ENCODE measurements at places on chromosomes 4 and X.
A peak's percentile ranks its signal among the peaks of the same experiment; 100 is the strongest.

DNA sequence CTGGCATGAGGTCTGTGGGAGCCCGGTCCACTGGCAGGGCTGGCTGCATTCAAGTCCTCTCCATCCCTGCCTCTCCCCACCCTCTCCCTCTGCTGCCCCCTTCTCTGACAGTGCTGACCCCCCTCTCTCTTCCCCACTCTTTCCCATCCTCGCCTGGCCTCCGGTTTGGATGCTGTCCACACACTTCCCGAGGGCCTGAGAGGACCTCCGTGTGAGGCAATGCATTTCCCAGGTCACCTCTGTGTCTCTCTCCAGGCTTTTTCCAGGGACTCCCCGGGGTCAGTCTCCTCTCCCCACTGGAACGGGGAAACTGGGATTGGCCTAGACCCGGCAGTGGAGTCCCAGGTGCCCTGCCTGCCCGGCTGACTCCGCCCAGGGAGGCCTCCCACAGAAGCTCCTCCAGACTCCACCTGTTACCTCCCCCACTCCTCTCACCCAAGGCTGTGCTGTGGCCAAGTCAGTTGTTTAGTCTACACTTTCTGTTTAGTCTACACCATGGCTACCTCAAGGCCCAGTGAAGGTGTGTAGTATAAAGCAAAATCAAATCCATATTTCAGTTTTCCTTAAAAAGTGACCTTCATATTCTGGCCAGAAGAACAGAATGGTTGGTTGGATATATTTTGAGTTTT, 146.8 kb downstream of the PTTG2 start:
- DNase-seq, result no peak

DNA sequence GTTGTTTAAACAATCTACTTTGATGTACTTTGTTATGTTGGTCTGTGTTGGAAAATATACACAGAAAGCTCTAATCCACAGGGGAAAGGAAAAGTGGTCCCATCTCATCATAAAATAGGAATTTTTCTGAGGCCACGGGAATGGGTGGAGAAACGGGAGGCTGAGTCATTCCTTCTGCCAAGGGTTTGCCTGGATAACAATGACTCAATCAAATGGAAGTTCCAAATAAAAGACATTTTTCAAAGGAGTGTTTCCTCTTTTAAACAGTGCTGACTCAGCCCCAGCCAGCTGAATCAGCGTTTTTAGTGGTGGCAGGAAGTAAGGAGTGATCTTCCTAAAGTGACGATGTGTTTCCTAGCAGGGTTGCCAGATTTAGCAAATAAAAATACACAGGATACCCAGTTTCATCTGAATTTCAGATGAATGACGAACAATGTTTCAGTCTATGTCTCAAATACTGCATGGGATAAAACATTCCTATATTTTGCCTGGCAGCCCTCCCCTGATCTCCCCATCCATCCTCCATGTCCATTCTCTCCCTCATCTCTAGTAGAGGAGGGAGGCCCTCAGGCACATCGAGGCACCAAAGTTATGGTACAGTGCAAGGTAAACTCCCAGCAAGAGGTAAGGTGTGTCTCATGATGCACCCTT, 345.4 kb upstream of the GATB start:
- no peak for DNase-seq

DNA sequence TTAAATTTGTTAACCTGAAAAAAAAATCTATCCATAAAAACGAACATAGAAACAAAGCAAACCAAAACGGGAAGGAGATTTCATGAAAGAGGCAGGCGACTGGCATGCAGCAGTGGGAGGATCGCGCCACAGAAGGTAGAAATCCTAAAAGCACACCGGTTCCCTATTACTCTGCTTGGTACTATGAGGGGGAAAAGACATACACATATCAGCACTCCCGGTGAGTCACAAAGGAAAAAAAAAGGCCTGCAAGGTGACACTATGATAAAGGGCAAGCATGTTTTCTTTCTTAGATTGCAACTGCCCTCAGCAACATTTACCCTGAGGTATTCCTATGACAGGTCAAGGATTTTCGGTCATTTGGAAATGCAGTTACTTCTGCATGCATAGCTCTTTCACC, 60.6 kb upstream of the NAP1L5 start:
- no peak for DNase-seq

- DNase-seq, result no peak
Observed at GRCh38 chrX:39337451-39337850, 536.2 kb downstream of the MID1IP1 start.

- DNase-seq, result no peak
Observed at GRCh38 chr4:102474736-102475504, 26.2 kb upstream of the NFKB1 start.

GRCh38 chr4:151858356-151858755, 97.5 kb upstream of the GATB start:
- no peak for DNase-seq

GRCh38 chr4:42350611-42351182, 46.6 kb upstream of the SHISA3 start:
- DNase-seq, result no peak

DNA sequence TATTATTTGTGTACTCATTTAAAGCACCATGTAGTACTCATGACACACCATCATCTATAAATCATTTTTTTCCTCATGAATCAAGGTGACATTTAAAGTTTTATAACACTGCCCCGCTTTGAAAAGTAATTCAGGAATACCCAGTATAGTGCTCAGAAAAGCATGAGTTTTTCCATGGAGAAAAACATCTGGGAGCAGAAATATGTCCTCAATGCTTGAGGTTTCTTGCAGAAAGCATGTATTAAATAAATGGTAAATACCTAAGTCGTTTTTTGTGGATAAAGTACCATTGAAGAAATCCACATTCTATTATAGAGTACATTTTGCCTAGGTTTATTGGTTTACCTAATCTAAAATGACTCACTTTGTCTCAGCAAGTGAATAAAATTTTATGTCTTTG, 66.2 kb downstream of the UBA6 start:
- DNase-seq, result no peak

DNA sequence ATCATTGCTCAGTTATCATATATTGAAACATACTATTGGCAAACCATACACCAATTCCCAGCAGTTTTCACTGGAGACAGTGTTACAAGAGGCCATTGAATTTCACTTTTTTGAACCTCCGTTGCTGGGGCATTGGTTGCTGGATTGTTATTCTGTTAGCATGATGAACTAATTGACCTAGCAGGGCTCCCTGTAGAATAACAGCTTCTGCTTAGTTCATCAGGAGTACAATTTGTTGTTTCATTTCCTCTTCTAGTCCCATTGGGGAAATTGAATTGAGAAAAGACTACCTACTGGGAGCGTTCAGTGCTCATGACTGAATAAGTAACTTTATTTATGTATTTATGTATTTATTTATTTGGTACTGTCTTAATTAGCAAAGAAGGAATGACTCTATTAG, 151.6 kb downstream of the SLIT2 start:
- no peak for DNase-seq

DNA sequence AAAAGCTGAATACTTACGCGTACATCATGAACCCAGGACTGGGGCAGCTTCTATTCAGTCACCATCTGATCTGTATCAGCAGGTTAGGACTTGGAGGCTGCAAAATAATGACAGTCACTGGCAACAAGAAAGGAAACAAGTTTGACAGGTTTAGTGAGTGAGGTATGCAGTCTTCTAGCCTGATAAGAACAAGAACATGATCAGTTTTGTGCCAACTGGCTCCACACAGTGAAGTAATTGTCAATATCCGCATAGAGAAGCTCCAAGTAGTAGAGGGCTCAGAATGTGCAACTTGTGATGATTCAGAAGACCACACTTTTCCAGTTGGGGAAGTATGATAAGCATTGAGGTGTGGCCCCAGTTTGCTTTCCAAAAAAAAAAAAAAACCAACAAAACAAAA, at the start of gene TMPRSS11F:
Gene TMPRSS11F, minus strand, starts transcription at position 77 of the 400 bp plus-strand sequence. Its CDS starts 49 bp downstream, at position 28.
- no peak for DNase-seq

DNA sequence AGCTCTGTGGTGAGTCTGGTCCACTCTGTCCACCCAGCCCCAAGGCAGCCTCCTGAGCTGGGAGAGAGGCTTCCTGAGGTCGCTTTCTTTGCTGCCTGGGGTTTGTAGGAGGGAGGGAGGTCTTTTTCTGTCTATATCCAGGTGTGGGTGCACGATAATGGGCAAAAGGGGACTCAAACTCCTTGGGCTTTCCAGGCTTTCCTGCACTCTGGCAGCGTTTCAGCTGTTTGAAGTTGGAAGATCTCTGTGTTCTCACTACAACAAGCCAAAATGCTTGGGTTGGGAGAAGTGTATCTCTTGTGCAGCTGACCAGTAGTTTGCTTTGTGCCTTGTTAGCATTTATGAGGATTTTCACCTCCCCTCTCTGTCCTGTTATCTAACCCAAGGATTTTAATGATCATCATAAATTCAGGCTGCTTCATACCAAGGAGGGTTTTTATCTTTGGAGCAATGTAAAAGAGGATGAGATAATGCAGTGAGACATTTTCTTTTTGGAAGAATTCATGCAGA, 126.3 kb downstream of the REPS2 start:
- no peak for DNase-seq

DNA sequence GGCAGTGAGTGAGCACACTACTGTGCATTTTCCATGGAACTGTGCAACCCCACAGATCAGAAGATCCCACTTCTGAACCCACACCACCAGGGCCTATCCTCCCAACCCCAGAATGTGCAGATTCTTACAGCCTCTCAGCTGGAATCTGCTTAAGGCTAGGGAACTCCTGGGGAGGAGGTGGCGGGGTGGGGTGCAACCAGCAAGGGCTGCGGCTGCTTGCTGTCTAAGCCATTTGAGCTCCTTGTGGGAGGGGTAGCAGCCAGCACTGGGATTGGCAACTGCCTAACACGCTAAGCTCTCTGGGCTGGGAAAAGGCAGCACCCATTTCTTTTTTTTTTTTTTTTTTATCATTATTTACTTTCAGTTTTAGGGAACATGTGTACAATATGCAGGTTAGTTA, 353.3 kb downstream of the RAB28 start:
- no peak for DNase-seq

- no peak for DNase-seq
Observed at GRCh38 chr4:74805601-74806000, 11.3 kb upstream of the BTC start.

GRCh38 chrX:4661771-4662170, 948.3 kb upstream of the PRKX start:
- DNase-seq, result no peak

GRCh38 chr4:108620933-108621905, 843 bp downstream of the RPL34 start:
- no peak for DNase-seq

GRCh38 chr4:2857349-2857927, 13.8 kb downstream of the ADD1 start:
- no peak for DNase-seq

- DNase-seq, result no peak
Observed at GRCh38 chrX:51035746-51036145, 125.2 kb downstream of the BMP15 start.

DNA sequence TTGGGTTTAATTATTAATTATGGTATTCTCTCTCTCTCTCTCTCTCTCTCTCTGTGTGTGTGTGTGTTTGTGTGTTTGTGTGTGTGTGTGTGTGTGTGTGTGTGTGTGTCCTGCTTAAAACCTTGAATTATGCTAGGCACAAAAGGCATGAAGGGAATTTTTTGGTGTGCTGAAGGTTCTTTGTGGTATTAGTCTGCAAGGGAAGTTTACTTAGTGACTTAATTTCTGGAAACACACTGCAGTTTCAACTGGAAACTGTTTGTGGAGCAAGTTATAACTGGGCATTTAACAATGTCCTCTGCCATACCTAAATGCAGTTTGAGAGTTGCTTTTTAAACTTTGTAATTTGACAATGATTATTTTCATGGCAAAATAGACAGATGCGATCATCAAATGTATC, 111.7 kb downstream of the FRMPD4 start:
- DNase-seq, result no peak

DNA sequence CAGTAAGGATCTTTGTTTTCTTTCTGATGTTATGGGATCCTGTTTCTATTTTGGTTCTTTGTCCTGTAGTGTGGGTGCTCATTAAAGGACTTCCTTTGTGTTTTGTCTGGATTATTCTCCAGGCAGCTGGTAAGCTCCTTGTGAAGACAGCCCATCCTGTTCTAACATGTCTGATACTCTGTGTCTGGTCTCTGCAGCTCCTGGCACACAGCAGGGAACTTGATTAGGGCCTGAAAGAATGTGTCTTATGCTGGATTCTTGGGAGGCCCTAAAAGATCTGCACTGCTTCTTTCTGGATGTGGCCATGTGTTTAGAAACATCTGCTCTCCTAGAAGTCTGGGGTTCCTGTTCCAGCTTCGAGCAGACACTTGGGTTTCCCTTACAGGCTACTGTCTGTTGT, 38.1 kb upstream of the ATXN3L start:
- DNase-seq, result no peak

DNA sequence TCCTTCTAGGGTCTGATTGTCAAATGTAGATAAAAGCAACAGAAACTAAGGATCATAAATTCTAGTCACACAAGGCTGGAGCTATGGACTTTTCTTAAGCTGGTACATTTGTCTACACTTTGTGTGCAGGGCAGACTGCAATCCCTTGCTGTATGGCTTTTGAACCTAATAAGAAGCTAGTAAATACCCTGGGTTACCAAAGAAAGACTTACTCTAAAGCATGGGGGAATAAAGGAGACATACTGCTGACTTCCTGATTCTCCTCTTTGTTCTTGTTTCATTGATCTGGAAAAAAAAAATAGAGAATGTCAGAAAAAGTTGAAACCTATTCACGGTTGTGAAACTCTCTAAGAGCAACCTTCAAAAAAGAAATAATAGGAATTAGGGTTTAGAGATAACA, 216.6 kb upstream of the TLL1 start:
- DNase-seq, result no peak

DNA sequence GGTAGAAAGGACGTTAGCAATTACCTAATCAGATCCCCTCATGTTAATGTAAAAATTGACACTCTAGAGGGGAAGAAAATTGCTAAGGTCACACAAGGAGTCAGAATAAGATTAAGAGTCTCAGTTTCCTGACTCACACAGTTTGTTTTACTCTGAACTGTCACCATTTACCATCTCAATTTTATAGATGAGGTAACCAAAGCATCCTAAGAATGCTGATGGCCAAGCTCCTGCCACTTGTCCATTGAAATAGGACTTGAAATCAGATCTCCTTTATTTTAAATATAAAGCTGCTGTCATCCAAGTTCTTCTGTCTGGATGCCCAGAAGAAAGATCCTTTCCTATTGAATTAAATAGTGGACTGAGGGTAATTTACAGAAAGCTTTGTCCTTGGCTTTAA, 114.8 kb upstream of the VAMP7 start:
- no peak for DNase-seq

GRCh38 chr4:154039435-154040343, 250.8 kb upstream of the SFRP2 start:
- DNase-seq, result peak; percentile 65

GRCh38 chr4:128525992-128526630, 238.5 kb upstream of the PGRMC2 start:
- DNase-seq, result no peak

- DNase-seq, result no peak
Observed at GRCh38 chr4:76691807-76692582, 205.9 kb downstream of the SOWAHB start.

DNA sequence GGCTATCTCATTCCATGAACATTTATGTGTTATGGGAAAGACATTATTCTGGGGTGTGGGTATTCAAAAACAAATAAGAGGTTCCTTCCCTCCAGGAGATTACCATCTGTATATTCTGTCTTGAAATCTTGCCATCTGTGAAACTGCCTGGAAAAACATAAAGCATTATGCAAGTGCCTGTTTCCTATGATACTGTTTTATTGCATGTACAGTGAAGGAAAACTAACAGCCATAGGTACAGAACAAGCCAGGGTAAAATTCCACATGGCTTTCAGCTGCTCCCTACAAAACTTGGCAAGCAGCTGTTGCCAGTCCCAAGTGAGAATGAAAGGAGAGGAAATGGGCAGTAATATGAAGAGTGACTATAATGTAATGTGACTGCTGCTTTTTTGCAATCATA, 136.0 kb downstream of the GUCY2F start:
- no peak for DNase-seq

Measured in NCI-H2081 treated with DMSO at 0.1 percent for 48 hours (cell line).